Chondrocyte (in vitro differentiated cells): ENCODE measurements at places on chromosomes 2 and 18. TPM values are rescaled to one million over a fixed set of nuclear protein-coding genes. Genes with fewer than 3 reads are reported as not detected.

CCDC68 gene
- total RNA-seq: not detected in 3 replicates

SCN9A gene
- total RNA-seq: 30.1 to 32.8 TPM (median 31.0 TPM) in 3 replicates

ADD2 gene
- total RNA-seq: 0.15 to 0.23 TPM in 2 of 3 replicates, not detected in the other

MAL gene
- not detected in 3 replicates for total RNA-seq

NT5DC4 gene
- total RNA-seq: not detected in 3 replicates

DHRS9 gene
- not detected in 3 replicates for total RNA-seq

GPR75 gene
- total RNA-seq: 1.1 to 2.4 TPM (median 1.2 TPM) in 3 replicates

GPAT2 gene
- not detected in 3 replicates for total RNA-seq

FEZ2 gene
- total RNA-seq: 46.8 to 49.8 TPM (median 47.0 TPM) in 3 replicates

ALPI gene
- total RNA-seq: not detected in 3 replicates

ALPP gene
- total RNA-seq: not detected in 3 replicates

CYRIA gene
- total RNA-seq: 2.0 to 2.1 TPM in 2 of 3 replicates, not detected in the other

PLCL1 gene
- 0.44 to 4.1 TPM (median 0.50 TPM) in 3 replicates for total RNA-seq

TUBA4B gene
- total RNA-seq: not detected in 3 replicates

DNER gene
- not detected in 3 replicates for total RNA-seq

ITPRIPL1 gene
- total RNA-seq: 0.63 to 3.2 TPM (median 2.8 TPM) in 3 replicates

PLGLB1 gene
- total RNA-seq: 1.1 to 1.8 TPM (median 1.4 TPM) in 3 replicates

GPR17 gene
- total RNA-seq: not detected in 3 replicates

GLI2 gene
- 31.1 to 37.0 TPM (median 36.0 TPM) in 3 replicates for total RNA-seq

SERPINB11 gene
- total RNA-seq: not detected in 3 replicates

VAMP8 gene
- 1.6 to 2.4 TPM (median 2.1 TPM) in 3 replicates for total RNA-seq

CFC1 gene
- not detected in 3 replicates for total RNA-seq

CFAP53 gene
- 0.17 to 0.26 TPM in 2 of 3 replicates, not detected in the other for total RNA-seq

LAMA3 gene
- total RNA-seq: 1.6 to 2.8 TPM (median 1.9 TPM) in 3 replicates

ZNF892 gene
- 4.7 to 6.0 TPM (median 4.8 TPM) in 3 replicates for total RNA-seq

CDH19 gene
- 1.6 to 4.1 TPM (median 2.0 TPM) in 3 replicates for total RNA-seq

FOXI3 gene
- total RNA-seq: not detected in 3 replicates

DNAJC5G gene
- not detected in 3 replicates for total RNA-seq

NXPH2 gene
- not detected in 3 replicates for total RNA-seq

L3MBTL4 gene
- total RNA-seq: 0.41 to 1.9 TPM (median 1.0 TPM) in 3 replicates

FTCDNL1 gene
- total RNA-seq: 0.34 to 1.2 TPM (median 0.65 TPM) in 3 replicates

NTSR2 gene
- not detected in 3 replicates for total RNA-seq

RIT2 gene
- total RNA-seq: not detected in 3 replicates

CEP68 gene
- total RNA-seq: 9.0 to 13.0 TPM (median 12.2 TPM) in 3 replicates

SKOR2 gene
- not detected in 3 replicates for total RNA-seq

IL18R1 gene
- total RNA-seq: 0.37 to 1.1 TPM (median 0.49 TPM) in 3 replicates

MOCOS gene
- total RNA-seq: 6.7 to 15.7 TPM (median 13.2 TPM) in 3 replicates

DSG4 gene
- total RNA-seq: not detected in 3 replicates

NEDD4L gene
- total RNA-seq: 21.6 to 27.6 TPM (median 25.8 TPM) in 3 replicates

C2orf80 gene
- total RNA-seq: not detected in 3 replicates

PPP1R1C gene
- 0.52 to 2.9 TPM (median 1.2 TPM) in 3 replicates for total RNA-seq

STARD6 gene
- total RNA-seq: not detected in 3 replicates

MYCN gene
- total RNA-seq: 0.17 to 0.34 TPM in 2 of 3 replicates, not detected in the other

PDE11A gene
- 2.1 to 6.8 TPM (median 2.4 TPM) in 3 replicates for total RNA-seq

FZD7 gene
- 61.0 to 66.2 TPM (median 63.1 TPM) in 3 replicates for total RNA-seq

VIT gene
- total RNA-seq: 0.15 to 2.6 TPM in 2 of 3 replicates, not detected in the other

PROKR1 gene
- not detected in 3 replicates for total RNA-seq

UNC80 gene
- 0.02 TPM in 1 of 3 replicates, not detected in the others for total RNA-seq

DSC2 gene
- total RNA-seq: 0.58 to 2.3 TPM (median 2.0 TPM) in 3 replicates

HAAO gene
- total RNA-seq: 1.6 to 8.5 TPM (median 8.2 TPM) in 3 replicates

BCL2L11 gene
- 10.8 to 19.2 TPM (median 11.4 TPM) in 3 replicates for total RNA-seq

SPP2 gene
- not detected in 3 replicates for total RNA-seq

RESP18 gene
- total RNA-seq: not detected in 3 replicates

PROM2 gene
- total RNA-seq: 1.5 to 1.7 TPM (median 1.7 TPM) in 3 replicates

NYAP2 gene
- total RNA-seq: 0.05 TPM in 1 of 3 replicates, not detected in the others

AQP12B gene
- total RNA-seq: not detected in 3 replicates

SPATS2L gene
- 233 to 237 TPM (median 233 TPM) in 3 replicates for total RNA-seq

CYP26B1 gene
- total RNA-seq: 2.7 to 4.9 TPM (median 4.7 TPM) in 3 replicates

C18orf54 gene
- 3.7 to 8.2 TPM (median 4.3 TPM) in 3 replicates for total RNA-seq
